ENCODE measurements at places on chromosomes 3 and 15.
A peak's percentile ranks its signal among the peaks of the same experiment; 100 is the strongest.

GRCh38 chr3:177948716-177949425 lies 587.4 kb upstream of the KCNMB2 start:
- no peak for DNase-seq

GRCh38 chr3:13162549-13163320 lies 89.5 kb upstream of the IQSEC1 start:
- no peak for DNase-seq

- no peak for DNase-seq
Measured at GRCh38 chr15:86855307-86856291, 775.9 kb downstream of the AGBL1 start.

DNA sequence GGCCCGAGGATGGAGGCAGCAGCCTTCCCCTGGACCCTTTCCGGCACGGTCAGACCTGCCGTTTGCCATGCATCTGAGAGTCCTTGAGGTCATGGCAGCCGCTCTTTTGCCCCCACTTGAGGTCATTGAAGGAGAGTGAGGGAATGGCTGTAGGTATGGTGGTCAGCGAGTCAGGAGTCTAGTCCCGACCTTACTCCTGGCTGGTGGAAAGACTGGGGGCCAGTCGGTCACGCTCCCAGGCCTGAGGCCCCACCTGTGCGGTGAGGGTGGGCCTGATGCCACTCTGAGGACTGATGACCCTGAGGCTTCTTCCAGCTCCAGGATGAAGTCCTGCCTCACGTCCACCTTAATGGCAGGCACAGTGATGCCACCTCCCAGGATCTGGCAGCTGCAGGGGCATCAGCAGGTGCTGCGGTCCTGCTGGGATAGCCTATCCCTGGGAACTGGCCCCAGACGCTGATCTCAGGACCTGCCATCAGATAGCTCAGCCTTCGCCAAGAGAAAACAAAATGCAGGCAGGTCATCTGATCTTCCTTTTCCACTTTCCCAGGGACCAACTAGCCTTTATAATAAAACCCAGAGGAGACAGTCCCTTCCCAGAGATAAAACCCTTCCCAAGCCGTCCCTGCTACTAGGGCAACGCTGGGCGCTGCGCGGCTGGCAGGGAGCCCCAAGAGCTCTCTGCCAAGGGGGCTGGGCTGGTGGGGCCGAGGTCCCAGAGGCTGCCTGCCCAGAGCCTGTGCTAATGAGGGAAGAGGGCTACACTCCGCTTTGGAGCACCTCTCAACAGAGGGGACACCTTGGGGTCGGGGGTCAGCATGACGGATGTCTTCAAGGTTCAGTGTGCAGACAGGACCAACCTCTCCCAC lies 42.2 kb downstream of the TM2D3 start:
- no peak for DNase-seq

- DNase-seq: peak; percentile 87
Measured at GRCh38 chr3:111541911-111542483, at the start of gene CD96. Gene CD96, plus strand, starts transcription at chr3:111542197. Its CDS starts 52 bp downstream, at chr3:111542249.

DNA sequence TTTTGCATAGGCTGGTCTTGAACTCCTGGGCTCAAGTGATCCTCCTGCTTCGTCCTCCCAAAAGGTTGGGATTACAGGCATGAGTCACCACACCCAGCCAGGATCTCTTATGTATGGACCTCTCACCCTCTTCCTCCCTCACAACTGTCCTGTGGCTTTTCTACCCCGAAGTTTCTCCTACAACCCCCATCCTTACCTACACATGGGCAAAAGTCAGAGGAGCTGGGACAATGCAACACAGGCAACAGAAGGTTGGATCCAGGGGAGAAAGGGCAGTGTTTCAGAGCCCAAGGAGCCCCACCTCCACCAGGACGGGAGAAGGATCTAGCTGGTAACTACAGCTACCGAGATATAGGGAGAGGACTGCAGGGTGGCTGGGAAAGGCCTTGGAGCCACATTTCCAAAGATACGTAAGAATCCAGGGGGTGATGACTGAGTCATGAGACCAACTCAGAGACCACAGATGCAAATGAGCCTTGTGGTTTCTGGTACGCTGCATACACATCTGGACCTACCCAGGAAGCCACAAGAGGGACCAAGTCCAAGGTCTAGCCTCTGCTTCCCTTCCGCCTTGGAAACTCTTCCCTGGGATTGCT lies 13.6 kb downstream of the IGDCC4 start:
- no peak for DNase-seq

- peak; percentile 33 for DNase-seq
Measured at GRCh38 chr3:10437272-10437994, 68.0 kb downstream of the ATP2B2 start.

- no peak for DNase-seq
Measured at GRCh38 chr3:99175276-99175812, 273.8 kb upstream of the DCBLD2 start.

DNA sequence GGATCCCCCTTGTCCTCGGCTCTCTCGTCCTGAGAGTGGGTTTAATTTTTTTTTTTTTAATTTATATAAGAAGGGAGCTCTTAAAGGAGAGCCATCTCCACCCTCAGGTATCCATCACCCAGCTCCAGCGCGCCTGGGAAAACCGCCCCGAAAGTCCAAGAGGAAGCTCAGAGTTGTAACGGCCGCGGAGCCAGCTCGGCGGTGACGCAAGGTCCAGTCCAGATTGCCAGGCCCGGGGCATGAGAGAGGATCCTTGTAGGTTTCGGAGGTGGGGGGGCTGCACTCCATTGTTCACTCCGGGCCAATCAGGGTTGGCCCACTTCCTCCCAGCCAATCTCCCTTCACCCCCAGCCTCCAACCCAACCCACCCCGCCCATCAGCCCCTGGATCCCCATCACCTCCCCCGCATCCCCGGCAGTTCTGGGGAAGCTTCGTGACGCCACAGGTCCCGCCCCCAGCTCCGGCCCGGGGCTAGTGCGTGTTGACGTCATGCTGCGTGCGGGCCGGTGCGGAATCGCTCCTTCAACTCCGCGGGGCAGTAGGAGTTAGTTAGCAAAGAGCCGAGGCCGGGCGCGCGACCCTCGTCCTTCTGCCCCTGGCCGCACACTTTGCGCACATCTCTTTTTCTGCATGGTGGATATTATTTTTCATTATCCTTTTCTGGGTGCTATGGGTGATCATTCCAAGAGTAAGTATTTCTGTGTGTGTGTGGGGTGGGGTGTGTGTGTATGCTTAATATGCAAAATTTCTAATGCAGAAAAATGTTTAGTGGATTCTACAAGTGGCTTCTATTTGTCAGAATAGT lies at the start of gene ISL2:
Gene ISL2 (plus strand): TSS at position 520 of the 805 bp plus-strand sequence. CDS start 111 bp downstream, at position 631.
- no peak for DNase-seq

DNA sequence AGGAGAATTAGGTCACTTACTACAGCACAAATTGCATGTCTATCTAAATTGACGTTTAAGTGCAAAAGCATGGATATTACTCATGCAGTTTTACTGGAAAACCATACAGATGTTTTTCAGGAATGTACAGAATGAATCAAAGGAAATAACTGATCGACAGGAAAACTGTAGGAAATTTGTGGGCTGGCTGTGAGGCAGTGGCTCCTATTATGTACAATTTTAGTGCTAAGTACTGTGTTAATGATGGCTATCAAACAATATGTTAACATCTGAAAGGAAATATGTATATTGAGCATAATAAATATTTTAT lies 6.9 kb downstream of the NUDT16 start:
- DNase-seq: no peak

GRCh38 chr3:151684094-151684493 lies 49.6 kb upstream of the AADACL2 start:
- no peak for DNase-seq

GRCh38 chr3:129657261-129658046 lies 51.0 kb upstream of the PLXND1 start:
- no peak for DNase-seq

DNA sequence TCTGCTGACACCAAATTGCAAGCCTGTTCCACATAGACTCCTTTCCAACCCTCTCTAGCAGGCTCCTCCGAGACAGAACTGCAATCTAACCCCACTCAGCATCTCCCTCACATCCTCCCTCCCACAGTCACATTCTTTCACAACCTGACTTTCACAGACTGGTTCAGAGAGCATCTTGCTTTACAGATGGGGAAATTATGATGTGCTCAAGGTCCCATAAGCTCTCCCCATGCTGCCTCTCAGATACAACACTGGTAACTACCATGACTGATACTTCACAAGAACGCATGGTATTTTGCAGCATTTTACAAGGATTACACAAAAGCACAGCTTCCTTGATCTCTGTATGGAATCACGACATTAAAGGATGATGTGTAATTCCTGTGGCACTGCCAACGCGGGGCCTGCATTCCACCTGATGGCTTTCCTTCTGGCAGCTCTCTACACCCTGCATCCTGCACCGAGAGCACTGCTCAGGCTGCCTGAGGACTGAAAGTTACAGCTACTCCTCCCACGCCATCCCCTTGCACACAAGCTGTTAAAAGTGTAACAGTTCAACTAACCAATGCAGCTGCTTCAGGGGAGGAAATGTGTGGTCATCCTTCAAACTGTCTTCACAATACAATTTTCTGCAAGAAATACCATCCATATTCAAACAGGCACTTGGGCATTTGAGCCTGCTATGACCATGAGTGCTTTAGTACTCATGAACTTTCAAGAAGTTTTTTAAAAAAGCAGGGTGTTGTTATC lies 27.6 kb downstream of the TBC1D2B start:
- no peak for DNase-seq

DNA sequence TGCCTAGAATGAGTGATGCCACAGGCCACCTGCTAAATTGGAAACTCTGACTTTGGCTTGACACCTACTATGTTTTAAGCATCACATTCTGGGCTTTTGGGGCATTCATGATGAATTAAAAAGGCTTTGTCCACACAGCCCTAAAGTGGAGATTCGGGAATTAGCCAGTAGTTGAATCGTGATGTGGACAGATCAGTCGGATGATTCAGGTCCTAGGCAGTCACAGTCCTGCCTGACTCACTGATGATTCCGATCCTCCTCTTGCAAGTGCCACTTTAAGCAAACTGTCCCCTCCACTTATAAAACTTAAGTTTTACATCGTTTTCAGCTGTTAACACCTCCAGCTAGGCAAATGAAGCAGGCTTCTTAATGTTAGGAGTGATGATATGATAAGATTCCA lies 75.3 kb downstream of the SYNPR start:
- DNase-seq: no peak

GRCh38 chr3:99648516-99648915 lies 10.1 kb downstream of the COL8A1 start:
- no peak for DNase-seq

GRCh38 chr15:66404532-66404931 lies 17.8 kb downstream of the MAP2K1 start:
- DNase-seq: no peak

DNA sequence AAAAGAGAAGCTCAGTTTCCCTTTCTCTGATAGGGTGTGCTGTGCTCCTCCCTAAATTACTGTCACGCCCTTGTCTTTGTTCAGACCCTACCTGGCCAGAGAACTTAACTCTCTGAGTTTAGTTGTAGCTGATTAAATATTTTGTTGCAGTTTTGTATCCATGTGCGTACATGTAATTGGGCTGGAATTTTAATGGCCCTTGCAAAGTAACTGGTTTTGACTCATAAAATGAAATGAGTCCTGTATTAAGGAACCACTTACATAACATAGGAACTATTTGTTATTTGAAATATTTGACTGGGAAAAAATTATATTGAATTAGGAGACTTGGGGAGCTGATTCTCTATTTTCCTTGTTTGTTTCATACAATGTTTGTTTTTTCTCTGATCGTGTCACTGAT lies 80.2 kb downstream of the LRRK1 start:
- DNase-seq: no peak

GRCh38 chr3:113910966-113911365 lies 36.8 kb upstream of the ZDHHC23 start:
- DNase-seq: no peak

GRCh38 chr3:67017211-67017610 lies 19.1 kb downstream of the KBTBD8 start:
- no peak for DNase-seq

DNA sequence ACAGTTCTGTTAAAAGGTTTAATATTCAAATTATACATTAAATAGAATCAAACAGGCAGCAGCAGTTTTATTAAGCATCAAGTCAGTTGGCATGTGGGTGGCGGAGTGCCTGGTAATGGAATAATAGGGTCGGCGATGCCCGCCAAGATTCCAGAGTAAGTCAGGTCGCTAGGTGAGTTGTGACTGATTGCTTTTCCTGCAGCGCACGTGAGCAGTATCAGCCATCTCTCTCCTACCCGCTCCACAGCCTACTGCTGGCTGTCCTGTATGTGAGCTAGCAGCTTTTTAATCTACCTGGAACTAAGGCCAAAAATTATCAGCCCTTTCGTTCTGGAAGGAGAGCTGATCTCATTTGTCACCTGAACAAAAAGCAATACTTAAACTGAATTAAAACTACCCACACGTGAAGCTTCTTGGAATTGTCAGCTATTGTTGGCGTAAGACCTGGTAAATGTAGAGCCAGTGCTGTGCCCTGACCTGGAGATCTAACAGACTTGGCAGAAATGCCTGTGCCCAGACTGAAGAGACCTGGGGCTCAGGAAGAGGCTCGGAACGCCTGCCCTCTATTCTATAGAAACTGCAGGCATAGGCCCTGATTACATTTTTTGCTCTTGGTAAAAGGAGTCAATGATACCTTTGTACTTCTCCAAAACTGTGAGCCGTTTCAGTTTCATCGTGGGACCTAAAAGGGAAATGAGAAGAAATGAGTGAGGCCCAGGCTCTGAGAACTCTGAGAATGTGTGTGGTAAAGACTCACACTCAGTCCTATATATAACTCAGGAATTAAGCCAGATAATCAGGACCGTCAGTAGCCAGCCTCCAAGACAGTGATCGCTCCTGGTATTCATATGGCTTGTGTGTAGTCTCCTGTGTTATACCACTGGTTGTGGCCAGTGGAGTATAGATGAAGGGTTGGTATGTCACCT lies 21.9 kb downstream of the IDH3A start:
- DNase-seq: no peak

DNA sequence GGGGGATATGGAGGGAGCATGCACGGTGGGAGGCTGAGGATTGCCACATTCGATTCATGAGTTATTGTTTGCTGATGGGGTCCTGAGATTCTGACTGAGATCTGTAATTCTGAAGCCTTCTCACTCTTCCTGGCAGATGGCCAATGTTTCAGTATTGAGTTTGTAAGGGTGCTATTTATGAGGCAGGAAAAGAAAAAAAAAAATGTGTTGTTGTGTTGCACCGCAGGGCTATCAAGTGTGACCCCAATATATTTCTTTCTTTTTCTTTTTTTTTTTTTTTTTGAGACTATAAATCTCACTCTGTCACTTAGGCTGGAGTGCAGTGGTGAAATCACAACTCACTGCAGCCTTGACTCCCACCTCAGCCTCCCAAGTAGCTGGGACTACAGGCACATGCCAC lies 3.2 kb upstream of the SENP2 start:
- no peak for DNase-seq

DNA sequence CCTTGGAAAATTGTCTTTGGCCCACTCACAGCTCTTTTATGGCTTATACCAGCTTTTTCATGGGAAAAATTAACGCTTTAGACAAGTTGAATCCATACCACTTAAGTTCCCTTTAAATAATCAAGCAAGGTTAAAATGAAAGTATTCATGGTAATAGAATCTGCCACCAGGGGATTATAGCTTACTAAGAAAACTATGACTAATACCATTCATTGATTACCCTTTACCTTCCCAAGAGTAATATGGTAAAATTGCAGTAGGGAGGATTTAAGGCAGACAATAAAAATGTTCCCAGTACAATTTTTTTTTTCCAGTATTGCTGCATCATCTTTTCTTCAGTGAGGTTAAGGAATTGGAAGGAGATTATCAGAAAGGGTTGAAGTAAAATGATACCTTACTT lies 641.1 kb upstream of the NAALADL2 start:
- no peak for DNase-seq

All from stimulated activated naive CD4-positive, alpha-beta T cell (primary cell).